ENCODE measurements at places on chromosomes 2 and 18.
A peak's percentile ranks its signal among the peaks of the same experiment; 100 is the strongest.

DNA sequence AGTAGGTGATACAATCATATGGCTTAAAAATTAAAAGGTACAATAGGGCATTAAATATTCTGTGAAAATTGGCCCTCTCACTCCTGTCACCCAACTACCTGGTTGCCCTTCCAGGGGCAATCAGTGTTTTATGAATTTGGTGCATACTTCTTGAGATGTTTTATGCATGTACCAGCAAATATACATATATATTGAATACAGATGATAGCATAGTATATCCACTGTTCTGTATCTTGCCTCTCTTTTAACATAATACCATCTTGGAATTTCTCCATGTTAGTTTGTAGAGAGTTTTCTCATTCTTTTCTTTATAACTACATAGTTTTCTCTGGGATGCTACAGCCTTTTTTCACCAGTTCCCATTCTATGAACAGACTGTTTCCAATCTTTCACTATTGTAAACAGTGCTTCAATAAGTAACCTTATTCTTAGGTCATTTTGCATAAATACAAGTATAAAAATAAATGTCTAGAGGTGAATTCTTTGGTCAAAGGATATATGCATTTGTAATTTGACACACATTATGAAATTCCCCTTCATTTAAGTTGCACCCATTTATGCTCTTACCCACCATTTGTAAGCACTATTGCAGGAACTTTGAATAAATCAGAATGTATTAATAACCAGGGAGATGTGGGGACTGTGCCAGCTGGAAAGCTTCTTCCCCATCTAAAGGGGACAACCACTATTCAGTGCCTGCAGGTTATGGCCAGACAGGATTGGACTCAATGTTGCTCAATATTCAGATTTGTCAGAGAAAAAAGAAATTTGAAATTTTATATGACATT is 225.4 kb downstream of the STK39 start:
- no peak for DNase-seq

DNA sequence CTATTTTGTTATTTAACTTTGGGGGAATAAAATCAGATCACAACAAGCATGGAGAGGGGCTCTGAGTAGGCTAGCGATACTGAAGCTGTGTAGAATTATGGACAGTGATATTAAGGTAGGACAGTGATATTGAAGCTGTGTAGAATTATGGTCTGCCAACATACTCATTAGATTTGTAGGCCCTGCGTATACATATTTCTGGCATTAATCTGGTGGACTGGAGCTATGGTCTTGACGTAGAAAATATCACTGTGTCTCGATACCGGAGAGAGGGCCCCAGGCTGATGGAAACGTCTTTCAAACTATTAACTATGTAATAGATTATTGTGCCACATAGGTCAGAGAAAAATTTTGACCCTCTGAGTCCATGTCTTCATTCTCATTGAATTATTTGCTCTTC is 511.4 kb downstream of the ADCYAP1 start:
- DNase-seq: no peak

- no peak for DNase-seq
Measured at GRCh38 chr2:481388-481787, 193.5 kb upstream of the ALKAL2 start.

DNA sequence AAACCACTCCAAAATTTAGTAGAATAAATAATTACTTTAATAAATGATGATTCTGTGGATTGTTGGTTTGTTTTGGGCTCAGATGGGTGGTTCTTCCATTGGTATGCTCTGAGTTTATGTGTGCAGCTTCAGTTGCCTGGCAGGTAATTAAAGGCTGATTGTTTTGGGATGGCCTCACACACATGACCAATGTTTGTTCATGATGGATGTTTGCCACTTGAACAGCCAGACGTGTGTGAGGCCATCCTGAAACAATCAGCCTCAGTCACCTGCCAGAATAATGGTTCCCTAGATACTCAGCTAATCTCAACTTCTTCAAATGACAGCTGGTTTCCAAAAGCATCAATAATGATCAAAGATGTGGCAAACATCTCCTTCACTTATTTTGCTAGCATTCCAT is 352.5 kb upstream of the GULP1 start:
- DNase-seq: no peak

- no peak for DNase-seq
Measured at GRCh38 chr2:126832014-126832413, 66.7 kb upstream of the TEX51 start.

- peak; percentile 15 for DNase-seq
Measured at GRCh38 chr2:98935111-98935770, 784 bp downstream of the CRACDL start.

GRCh38 chr2:151258121-151258520 is 3.5 kb downstream of the RBM43 start:
- no peak for DNase-seq

DNA sequence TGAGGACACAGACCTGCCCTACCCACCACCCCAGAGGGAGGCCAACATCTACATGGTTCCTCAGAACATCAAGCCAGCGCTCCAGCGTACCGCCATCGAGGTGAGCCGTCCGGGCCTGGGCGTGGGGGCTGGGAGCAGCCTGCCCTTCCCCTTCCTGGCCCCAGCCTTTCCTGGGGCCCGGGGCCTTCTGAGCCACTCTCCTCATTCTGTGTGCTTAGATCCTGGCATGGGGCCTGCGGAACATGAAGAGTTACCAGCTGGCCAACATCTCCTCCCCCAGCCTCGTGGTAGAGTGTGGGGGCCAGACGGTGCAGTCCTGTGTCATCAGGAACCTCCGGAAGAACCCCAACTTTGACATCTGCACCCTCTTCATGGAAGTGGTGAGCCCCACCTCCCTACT is 157.9 kb downstream of the DYSF start:
- DNase-seq: no peak

Data from common myeloid progenitor, CD34-positive (primary cell).